ENCODE measurements at places on chromosomes 5 and 9.

DNA sequence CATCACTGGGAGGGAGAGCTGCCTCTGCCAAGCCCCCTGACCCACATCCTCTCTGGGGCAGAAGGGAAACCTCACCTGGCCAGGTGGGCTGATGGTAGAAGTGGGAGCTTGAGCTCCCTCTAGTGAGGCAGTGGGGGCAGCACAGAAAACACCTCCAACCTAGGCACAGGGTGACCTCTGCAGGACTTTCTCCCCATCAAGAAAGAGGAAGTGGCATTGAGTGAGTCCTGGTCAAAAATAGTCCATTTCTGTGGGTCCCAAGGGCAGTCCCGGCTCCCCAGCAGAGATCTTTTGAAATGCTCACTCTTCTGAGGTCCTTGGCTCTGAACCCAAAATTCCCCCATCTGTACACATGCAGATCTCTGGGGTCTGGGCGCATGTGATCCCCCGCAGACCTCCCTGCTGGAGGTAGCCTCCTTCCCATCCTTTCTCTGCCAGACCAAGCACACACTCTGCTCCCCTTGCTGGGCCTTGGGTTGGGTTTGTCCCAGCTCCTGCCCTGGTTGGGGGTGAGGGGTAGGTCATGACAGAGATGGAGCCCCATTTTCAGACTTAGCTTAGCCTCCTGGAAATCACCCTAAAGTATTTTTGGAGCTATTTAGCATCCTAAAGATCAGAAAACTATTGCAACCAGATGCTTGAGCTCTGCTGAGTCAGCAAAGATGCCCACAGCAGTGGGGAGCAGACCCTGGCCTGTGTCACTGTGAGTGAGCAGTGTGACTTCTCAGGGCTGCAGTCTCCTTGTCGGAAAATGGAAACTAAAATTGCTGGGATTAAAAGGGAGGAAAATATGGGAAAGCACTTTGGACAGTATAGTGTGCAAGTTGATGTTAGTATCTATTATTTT is 41.6 kb upstream of the LCP2 start:
- DNase-seq: peak; percentile 62

GRCh38 chr9:83554278-83554677 is 16.1 kb upstream of the FRMD3 start:
- no peak for DNase-seq

GRCh38 chr5:178301641-178302040 is 69.0 kb upstream of the PHYKPL start:
- DNase-seq: no peak

GRCh38 chr5:72451741-72452505 is 55.3 kb downstream of the ZNF366 start:
- no peak for DNase-seq

- DNase-seq: peak; percentile 16
Observed at GRCh38 chr5:396531-396961, 46.4 kb upstream of the EXOC3 start.

DNA sequence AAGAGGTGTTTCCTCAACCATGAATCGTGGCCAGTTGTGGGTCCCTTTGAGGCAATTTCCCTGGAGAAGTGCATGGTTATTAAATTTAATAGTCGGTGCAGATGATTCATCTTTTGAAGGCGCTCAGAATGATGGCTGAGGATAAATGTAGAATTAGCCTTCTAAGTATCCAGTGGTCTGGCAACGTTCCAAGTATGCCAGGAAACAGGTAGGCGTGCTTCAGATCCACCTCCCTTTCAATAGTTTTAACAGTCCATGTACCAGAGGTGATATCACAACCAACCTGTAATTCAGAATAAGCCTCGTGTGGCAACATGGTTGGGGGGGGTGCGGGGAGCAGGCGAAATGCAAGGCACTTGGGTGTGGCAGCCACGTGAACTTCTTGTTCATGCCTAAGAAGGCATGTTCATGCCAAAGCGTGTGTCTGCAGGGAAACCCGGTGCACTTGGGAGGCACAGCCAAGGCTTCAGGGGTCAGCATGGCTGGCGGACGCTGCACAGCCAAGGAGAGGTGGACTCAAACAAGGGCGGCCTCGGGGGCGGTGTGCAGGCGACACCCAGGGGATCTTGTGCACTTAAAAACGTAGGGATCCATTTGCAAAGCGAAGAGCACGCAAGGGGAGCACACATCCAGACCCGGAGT is 5.2 kb upstream of the NKD2 start:
- DNase-seq: peak; percentile 24

DNA sequence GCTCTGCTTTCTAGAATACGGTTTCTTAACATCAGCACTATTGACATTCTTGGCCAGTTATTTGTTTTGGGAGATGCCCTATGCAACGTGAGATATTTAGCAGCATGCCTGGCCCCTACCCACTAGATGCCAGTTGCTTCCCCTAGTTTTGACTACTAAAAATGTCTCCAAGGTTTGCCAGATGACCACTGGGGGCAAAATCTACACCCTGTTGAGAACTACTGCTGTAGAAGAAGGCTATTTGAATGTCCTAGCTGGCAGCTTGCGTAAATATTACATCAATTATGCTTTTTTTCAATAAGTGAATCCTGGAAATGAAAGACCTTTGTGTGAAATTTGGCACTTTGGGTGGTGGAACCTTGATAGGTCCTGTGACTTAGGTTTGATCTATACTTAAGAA is 5.0 kb downstream of the NCBP1 start:
- DNase-seq: no peak

DNA sequence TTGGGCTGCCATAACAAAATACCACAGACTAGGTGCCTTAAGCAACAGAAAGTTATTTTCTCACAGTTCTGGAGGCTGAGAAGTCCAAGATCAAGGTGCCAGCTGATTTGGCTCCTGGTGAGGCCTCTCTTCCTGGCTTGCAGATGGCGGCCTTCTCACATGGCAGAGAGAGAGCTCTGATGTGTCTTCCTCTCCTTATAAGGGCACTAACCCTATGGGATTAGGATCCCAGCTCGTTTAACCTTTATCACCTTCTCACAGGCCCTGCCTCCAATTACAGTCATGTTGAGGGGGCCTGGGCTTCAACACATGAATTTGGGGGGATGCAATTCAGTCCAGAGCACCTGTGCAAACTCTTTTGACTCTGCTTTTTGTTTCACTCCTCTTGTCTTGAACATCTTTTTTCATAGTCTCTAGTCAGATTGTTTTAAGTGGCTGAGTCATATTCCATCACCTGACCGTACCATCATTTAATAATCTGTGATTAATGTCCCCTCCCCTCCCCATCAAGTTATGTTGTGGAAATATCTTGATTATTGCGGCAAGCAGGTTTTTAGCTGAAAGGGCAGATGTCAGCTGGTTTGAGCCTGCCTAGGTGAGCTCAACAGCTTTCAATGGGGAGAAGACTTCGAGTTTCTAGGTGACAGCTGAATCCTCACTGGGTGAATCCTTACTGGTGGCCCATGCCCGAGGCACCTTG is 61.8 kb downstream of the NDFIP1 start:
- DNase-seq: no peak

DNA sequence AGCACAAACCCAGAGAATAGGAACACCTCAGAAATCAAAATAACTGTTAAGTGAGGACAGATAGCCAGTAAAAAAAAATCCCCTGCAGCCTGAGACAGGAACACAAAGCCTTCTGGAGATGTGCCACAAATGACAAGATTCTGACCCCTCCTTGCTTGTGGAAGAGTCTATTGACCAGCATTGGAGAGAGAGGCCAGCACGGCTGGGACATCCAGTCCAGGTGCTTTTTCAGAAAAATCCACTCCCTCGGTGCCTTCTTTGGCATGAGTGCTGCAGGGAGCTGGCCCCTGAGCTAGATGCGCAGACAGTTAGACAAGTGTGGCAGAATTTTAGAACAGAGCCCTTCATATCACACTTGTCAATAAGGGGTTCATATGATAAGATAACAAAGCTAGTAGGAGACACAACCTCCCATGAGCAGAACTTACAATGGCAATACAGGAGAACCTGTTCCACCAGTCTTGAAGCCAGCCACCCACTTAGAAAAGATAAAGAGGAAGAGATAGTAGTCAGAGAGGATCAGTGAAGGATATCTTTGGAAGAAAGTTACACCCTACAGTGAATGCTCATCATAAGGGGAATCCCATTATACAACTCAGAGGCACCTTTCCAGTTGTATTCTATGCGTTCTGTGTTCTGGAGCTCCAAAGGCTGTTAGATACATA is 298.4 kb downstream of the TLE1 start:
- no peak for DNase-seq

- no peak for DNase-seq
Observed at GRCh38 chr5:164296603-164297080, 791.2 kb downstream of the MAT2B start.

DNA sequence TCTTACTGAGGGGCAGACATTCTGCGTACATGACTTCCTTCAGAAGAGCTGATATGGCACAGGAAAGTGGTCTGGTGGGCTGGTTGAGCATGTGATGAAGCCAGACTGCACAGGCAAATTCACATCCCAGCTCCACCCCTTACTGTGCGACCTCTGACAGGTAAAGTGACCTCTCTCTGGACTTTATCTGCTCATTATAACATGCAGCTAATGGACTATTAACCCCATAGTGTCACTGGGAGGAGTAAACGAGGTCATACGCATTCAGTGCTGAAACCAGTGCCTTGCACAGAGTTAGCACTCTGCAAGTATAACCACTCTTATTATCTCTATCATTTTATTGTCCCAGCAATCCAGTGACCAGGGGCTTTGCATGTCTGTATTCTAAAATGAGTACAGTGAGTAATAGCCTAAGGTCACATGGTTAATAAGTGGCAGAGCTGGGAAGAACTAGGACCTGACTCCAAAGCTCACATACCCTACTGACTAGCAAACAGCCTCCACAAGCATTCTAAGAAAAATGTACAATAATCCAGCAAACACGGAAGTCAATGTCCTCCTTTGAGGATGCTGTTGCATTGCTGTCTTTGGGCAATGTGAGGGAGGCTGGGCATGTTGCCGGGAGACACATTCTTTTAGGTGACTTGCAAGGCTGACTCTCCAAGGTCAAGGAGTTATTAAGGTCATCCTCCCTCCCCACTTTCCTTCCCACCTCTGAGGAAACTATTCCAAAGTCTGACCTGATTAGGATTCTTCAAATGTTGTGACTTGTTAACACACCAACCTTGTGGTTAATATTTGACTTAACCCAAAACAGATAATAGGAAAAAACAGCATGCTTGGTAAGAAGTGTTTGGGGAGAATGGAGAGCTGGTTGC is 19.0 kb downstream of the GLRX start:
- DNase-seq: no peak

DNA sequence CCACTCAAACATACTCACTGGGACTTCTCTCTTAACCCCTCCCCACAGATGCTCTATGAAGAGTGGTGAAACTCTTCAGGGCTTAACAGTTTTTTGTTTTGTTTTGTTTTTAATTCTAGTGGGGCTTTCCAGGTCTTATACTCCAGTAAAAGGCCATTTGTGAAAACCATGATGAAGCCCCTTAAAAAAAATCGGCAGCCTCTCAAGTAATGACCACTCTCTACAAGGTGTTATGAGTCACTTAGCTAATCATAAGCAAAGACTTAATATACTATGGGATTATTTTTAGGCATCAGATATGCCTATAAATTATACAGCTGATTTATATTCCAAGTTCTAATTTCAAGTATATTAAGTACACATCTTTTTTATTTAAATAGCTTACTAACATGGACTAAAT is 607.9 kb downstream of the RAB3C start:
- DNase-seq: no peak

DNA sequence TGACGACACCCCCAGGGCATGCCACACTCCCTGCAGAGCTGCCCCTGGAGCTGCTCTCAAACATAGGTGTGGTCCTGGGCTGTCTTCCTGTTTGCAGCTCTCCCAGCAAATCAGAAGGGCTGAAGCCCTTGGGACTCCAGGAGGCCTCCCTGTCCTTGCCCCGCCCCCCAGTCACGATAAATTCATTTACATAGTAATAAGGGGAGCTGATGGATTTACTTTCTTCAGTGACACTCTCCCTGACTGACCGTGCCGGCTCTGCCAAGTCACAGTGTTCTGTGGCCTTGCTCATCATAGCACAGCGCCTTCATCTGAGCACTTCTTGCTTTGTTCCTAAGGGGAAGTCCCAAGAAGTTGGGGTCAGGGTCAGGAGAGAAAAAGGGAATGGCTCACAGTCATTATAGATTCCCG is 121.4 kb downstream of the ENC1 start:
- no peak for DNase-seq

- DNase-seq: no peak
Observed at GRCh38 chr9:133250741-133251170, 24.2 kb downstream of the ABO start.

GRCh38 chr5:59583810-59584562 is 309.5 kb downstream of the PDE4D start:
- no peak for DNase-seq

GRCh38 chr9:129552064-129552463 is 68.8 kb downstream of the C9orf50 start:
- no peak for DNase-seq

All from activated CD4-positive, CD25-positive, alpha-beta regulatory T cell treated with anti-CD3 and anti-CD28 coated beads, Interleukin-2, amount 50 U/mL, for 72 hours (primary cell).